ENCODE measurements at places on chromosomes 2 and 18.
A peak's percentile ranks its signal among the peaks of the same experiment; 100 is the strongest.

DNA sequence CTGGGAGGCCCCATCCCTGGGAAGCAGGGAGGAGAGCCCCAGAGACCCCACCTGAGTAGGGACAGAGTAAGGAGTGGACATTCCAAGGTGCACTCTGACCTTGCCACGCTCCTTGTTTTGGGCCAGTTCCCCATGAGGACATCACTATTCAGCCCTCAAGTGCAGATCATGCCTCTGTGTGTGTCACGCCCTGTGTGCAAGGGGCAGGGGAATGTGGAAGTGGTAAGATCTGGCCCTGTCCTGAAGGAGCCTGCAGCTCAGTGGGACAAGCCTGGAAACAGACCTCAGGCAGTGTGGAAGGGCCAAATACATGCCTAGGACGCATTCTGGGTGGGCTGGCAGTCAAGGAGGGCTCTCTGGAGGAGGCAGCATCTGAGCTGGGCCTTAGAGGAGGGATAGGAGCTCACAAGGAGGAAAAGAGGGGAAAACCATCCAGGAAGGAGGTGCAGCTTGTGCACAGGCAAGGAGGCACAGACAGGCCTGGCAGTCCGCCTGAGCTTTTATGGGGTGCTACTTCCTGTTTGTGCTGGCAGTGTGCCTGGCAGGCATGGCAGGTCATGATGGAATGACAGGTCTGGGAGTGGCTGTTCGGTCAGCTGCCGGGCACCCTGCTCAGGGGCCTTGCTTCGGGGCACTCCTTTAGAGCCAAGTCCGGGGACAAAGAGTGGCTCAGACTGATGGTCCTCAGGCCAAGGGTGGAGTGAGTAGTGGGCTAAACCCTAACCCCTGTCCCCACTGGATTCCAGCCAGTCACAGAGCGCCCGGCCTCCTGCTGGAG, 3.3 kb downstream of the KLHL30 start:
- DNase-seq: no peak

DNA sequence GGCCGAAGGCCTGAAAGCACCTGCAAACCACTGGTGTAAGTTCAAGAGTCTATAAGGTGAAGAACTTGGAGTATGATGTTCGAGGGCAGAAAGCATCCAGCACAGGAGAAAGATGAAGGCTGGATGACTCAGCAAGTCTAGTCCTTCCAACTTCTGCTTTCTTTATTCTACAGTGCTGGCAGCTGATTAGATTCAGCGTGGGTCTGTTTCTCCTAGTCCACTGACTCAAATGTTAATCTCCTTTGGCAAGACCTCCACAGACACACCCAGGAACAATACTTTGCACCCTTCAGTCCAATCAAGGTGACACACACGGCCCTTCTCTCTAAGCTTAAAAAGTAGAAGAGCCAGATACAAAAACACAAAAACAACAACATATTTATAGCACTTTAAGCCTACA, 43.4 kb downstream of the NMS start:
- no peak for DNase-seq

- no peak for DNase-seq
Measured at GRCh38 chr18:47448956-47449355, 197.5 kb upstream of the SKOR2 start.

DNA sequence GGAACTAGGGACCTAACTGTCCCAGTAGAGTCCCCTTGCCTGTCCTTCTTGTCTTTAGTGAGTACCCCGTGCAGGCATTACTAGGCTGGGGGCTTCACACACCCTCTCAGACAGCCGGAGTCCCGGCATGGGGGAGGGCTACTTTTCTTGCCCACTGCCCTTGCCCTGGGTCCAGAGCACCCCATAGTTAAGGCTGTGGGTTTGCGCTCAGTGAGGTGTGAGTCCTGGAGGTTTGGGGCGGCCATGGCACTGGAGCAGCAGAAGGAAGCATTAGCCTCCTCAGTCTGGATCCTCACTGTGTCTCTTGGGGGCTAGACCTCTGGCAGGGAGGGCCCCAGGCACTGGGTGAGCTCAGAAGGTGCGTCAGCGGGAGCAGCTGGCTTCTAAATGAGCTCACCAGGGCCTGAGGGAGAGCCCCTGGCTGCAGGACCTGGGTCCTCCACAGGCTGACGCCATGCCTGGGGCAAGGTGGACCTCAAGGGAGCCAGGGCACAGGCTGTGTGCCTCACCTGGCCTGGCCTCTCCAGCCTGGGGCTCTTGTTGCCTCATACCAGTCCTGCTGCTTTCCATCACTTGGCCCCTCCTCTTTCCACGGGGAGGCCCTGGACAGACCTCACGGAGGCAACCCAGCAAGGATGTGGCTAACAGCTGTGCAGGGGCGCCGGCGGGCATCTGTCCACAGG, 27.4 kb downstream of the HS6ST1 start:
- DNase-seq: no peak

- no peak for DNase-seq
Measured at GRCh38 chr2:237358721-237359517, 55.0 kb downstream of the COL6A3 start.

DNA sequence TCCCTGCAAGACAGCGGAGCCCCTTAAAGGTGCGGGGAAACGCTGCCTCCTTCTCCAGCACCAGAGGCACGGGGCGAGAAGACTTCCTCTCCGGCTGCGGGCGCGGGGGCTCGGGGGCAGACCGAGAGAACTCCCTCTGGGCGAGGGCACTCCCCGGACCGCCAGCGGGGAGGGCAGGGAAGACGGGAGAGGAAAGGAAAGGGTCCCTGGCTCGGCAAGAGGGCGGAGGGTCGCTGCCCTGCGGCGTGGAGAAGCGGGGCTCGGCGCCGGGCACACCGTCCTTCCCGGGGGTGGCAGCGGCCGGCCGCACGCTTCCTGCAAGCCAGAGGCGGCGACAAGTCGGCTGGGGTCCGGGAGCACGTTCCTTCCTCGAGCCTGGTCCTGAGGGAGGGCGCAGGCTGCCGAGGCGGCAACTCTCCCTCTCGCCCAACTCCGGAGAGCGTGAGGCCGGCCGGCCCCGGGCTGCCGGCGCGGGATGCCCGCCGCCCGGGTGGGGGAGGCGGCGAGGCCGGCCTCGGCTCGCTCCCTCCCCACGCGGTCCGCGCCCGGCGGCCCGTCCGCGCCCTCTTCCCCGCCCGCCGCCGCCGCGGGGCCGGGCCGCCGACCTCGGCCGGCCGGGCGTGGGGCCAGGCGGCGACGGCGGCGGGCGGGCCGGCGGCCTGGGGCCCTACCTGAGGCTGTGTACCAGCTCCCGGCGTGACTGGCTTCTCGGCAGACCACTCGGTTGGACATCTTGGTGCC, 1.1 kb downstream of the MEMO1 start:
- DNase-seq: peak; percentile 29

Data from activated CD4-positive, alpha-beta T cell treated with anti-CD3 and anti-CD28 coated beads for 4 hours (primary cell).